ENCODE measurements at places on chromosomes 5 and 9.
A peak's percentile ranks its signal among the peaks of the same experiment; 100 is the strongest.

- peak; percentile 73 for DNase-seq
These were observed 9.1 kb upstream of the URM1 start for GRCh38 chr9:128361986-128362646.

DNA sequence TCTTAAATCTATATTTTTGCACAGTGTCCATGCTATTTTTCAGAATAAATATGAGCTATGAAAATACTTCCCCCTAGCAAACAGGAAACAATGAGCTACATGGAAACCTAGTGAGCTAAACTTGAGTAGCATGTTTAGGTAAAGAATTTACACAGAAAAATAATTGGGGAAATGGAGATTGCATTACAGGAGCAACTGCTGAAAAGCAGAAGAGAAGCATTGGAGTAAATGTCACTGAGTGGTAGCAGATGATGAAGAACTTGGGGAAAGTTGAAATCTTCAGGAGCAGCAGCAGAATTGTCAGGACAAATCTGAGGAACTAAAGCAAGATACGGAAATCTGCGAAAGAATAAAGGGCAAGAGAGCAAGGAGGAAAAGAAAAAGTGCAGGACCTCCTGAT, 610.3 kb downstream of the TLE1 start:
- DNase-seq = no peak

GRCh38 chr9:20417373-20418080, 204.8 kb downstream of the MLLT3 start:
- no peak for DNase-seq

DNA sequence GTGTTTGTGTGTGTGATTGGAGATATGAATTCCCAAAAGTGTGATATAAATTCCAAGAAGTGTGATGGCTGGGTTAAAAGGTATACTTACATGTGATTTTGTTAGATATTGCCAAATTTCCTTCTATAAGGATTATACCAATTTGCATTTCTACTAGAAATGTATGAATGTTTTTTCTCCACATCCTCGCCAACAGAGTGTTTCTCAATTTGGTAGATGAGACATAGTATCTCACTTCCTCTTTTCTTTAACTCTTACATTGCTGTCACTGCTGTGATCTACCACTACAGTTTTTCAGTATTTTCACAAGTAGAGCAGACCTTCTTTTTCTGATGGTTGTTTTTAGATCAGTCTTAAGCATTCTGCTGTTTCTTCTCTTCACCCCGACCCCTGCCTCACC, 111.3 kb downstream of the FER start:
- DNase-seq = no peak

DNA sequence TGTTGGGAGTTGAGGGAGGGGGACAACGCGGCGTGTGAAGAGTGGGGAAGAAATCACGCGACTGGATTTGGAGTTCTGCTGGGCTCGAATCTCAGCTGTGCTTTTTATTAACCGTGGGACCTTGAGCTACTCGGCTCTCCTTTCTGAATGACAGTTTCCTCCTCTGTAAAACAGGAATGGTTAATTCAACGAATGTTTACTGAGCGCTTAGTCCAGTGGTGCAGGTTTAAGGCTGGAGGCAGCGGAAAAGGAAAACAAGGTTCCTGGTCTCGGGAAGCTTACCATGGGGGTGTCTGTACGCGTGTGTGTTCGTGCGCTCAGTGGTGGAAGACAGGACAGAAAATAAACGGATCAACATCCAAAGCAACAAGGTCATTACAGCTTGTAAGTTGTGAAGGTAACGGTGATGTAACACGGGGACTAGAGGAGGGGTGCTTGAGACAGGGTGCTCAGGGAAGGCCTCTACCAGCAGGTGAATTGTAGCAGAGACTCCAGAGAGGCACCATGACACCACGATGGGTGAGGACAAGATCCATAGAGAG, 277 bp downstream of the EIF4E1B start:
- DNase-seq = no peak

DNA sequence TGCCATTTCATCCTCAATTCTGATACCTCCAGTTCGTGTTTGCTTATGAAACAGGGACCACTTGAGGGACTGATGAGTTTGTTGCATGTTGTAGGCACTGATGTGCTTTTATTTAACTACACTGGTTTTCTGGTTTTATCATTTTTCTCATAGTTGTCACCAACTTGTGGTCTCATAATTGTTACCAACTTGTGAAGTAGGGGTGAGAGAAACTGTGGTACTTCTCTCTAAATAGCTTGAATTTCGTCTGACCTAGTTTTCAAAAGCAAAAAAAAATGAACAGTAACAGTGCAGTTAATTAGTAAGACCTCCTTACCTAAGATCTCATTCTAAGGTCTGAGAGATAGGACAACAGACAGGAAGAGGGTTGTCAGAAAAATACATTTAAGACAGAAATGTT, 78.0 kb downstream of the ANXA2R start:
- no peak for DNase-seq

- no peak for DNase-seq
These were observed 151.0 kb downstream of the GADD45G start for GRCh38 chr9:89755821-89756220.

DNA sequence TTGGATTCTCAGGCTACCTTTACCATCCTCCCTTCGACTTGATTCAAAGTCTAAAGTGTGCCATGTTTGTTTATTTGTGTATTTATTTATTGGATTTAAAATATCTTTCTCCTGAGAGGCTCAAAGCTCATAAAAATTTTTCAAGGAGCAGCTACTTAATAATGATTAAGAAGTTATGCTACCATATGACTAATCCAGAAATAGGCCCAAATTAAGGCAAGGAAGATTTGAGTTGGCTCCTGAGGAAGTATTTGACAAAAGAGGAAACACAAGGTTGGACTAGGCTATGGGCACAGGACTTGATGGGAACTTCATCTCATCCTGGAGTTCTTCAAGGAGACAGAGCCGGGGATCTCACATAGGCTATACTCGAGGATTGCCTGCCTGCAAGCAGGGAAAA, 22.4 kb upstream of the PPP2CA start:
- no peak for DNase-seq

DNA sequence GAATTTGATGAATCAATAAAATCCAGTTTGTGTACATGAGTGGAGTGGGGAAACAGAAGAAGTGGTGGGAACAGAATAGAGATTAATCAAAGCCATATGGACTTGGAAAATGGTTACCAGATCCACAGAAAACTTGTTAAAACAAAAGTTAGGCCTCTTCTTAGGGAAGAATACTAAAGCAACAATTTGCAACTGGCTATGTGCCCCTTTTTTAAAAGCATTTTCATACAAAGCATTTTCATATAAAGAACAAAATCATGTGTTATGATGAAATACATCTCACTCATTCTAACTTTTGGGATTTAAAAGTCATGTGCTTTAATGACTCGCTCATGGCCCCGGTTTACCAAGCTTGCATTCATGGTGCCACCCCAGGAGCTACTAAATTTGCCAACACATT, 276.9 kb downstream of the EFNA5 start:
- DNase-seq = no peak

GRCh38 chr5:134090522-134090921, 24.0 kb upstream of the TCF7 start:
- DNase-seq = peak; percentile 69

GRCh38 chr5:65867542-65868195, 58.7 kb upstream of the ERBIN start:
- DNase-seq = no peak

- DNase-seq = no peak
These were observed 40.2 kb upstream of the PHF2 start for GRCh38 chr9:93536167-93536566.

DNA sequence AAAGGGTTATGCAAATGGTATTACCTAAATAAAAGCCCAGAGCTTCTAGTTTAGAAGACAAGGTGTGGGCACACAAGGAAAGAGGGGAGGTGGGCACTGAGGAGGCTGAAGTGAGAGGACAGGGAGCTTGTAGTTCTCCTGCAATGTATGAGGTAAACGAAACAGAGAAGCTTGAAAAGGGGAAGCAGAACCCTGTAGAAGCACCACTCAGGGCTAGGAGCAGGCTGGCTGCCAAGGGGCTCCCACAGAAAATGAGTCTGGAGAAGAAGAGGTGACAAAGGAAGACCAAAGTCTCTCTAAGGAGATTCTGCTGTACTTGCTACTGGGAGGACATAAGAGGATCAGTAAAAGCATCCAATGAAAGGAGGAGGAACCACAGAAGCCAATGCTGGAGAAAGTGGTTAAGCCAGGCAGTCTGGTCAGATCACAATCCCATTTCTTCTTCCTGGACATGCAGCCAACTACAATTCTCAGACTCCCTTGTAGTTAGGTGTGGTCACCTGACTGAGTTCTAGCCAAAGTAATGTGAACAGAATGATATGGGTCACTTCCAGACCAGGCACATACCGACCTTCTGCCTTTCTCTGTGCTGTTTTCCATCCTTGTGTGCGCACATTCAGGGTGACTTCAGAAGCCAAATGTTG, 174.5 kb upstream of the MAP3K1 start:
- DNase-seq = no peak

GRCh38 chr9:107895501-107896001, 406.0 kb upstream of the KLF4 start:
- DNase-seq = no peak

GRCh38 chr5:112647428-112647827, 90.3 kb upstream of the APC start:
- no peak for DNase-seq

- peak; percentile 26 for DNase-seq
These were observed 2.1 kb downstream of the CFAP77 start for GRCh38 chr9:132412089-132412488.

DNA sequence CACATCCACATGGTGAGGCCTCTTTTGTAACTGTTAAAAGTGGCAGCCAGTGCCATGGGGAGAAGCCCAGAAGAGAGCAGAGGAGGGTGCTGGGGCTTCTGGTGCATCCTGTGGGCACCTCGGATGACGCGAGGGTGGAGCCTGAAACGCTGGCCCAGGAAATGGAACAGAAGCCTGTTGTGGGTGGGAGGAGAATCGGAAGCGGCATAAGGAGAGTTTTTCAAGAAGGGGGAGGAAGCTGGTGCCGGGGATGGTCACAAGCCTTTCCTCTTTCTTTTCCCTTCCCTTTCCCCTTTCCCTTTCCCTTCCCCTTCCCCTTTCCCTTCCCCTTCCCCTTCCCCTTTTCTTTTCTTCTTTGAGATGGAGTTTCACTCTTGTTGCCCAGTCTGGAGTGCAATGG, 12.9 kb downstream of the ANKRD33B start:
- no peak for DNase-seq

DNA sequence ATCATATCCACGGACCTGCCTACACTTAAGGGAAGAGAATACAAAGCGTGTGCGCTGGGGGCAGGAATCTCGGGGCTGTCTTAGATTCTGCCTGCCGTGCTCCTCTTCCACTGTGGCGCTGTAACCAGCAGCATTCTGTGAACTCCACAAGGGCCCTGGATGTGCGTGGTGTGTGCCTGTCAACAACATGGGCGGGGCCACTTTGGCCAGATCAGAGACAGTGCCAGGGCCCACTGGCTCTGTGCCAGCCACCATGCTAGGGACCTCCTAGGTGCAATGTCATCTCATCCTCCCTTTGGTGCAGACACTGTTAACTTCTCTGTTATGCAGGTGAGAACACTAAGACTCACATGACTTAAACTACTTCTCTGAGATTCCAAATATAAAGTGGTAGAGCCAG, 113.7 kb downstream of the COL23A1 start:
- DNase-seq = no peak

All from activated T-cell treated with anti-CD3 and anti-CD28 coated beads, Interleukin-2, amount 50 U/mL, for 1 hour (primary cell).